Activated CD4-positive, alpha-beta memory T cell treated with anti-CD3 and anti-CD28 coated beads, Interleukin-2, amount 10 ng/mL, durations not matched to agents 7 days and 5 days (primary cell): ENCODE measurements at places on chromosomes 1 and 21. TPM values are rescaled to one million over a fixed set of nuclear protein-coding genes. Genes with fewer than 3 reads are reported as not detected.

- peaks cover 86% of the 10 kb centered on the region for H3K4me1 ChIP-seq
- H3K27me3 ChIP-seq = no peaks in the 10 kb centered on the region
- H3K27ac ChIP-seq = peak overlapping the region; percentile 87
These were observed 6.2 kb downstream of the SLC2A1 start for GRCh38 chr1:42952303-42953001.

GRCh38 chr1:200660719-200661118 is 9.0 kb downstream of the DDX59 start:
- no peak overlapping the region for H3K27ac ChIP-seq
- no peaks in the 10 kb centered on the region for H3K27me3 ChIP-seq
- peaks cover 26% of the 10 kb centered on the region for H3K4me1 ChIP-seq
- no peak overlapping the region for H3K4me3 ChIP-seq

GRCh38 chr1:241869022-241869421 is 21.0 kb downstream of the EXO1 start:
- H3K4me3 ChIP-seq = no peak overlapping the region
- H3K27me3 ChIP-seq = no peaks in the 10 kb centered on the region
- H3K27ac ChIP-seq = no peak overlapping the region
- no peak for DNase-seq
- no peaks in the 10 kb centered on the region for H3K4me1 ChIP-seq

The AGT gene
- total RNA-seq = not detected
